ENCODE measurements at places on chromosomes 12 and 14.

- no peak for DNase-seq
Observed at GRCh38 chr12:45742590-45742989, 13.1 kb downstream of the ARID2 start.

GRCh38 chr12:92360543-92360942, 214.9 kb upstream of the BTG1 start:
- no peak for DNase-seq

GRCh38 chr12:64600164-64600561, 10.1 kb upstream of the RASSF3 start:
- DNase-seq = peak; percentile 95

DNA sequence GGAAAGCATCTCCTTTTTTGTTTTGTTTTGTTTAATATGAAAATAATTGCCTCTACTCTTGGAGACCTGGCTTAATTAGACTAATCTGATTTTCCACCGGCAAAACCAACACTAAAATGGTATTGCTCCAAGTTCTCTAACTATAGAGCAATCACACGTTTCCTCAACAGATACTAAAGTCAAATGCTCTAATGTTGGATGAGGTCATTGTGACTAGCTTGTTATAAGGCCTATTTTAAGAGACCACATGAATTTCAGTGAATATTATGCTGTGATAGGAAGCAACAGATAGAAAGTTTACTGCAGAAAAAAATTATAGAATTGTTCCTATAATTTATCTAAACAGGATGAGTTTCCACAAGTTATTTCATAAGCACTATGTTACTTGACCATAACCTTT, 3.3 kb upstream of the CCDC196 start:
- DNase-seq = no peak

- no peak for DNase-seq
Observed at GRCh38 chr14:96497087-96497486, 5.1 kb upstream of the PAPOLA start.

DNA sequence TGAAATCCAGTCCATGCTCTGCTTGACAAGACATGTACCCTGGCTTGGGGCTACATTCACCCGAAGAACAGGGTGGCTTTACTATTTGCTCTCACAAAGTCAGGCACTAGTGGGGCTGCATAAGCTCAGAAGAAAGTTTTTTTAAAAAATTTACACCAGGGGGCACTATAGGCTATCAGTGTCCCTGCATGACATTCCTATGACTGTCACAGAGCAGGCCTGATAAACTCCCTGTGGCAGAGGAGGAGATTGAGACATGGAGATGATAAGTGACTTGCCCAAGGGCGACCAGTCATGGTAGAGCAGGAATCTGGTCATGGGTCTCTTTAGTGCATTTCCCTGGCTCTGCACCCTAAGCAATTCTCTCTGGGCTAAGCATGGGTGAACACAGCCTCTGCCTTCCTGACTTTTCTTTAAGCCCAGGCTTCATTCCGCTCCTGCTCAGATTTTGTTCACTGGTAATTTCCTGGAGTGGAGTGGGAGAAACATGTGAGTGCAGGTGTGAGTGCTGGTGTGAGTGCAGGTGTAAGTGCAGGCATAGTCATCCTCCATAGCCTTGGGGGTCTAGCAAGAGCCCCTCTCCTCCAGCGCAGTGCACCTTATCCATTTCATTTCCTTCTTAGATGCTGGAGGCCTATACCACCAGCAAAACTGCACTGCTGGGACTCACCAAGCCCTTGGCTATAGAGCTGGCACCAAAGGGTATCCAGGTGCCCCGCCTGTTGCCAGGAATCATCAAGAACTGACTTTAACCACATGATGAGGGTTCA, 91.6 kb downstream of the DHRS2 start:
- no peak for DNase-seq

- DNase-seq = no peak
Observed at GRCh38 chr12:45290216-45290605, 74.3 kb downstream of the ANO6 start.

Data from COR-L47 (cell line).